ENCODE measurements at places on chromosomes 2 and 18. TPM values are rescaled to one million over a fixed set of nuclear protein-coding genes. Genes with fewer than 3 reads are reported as not detected.

DNA sequence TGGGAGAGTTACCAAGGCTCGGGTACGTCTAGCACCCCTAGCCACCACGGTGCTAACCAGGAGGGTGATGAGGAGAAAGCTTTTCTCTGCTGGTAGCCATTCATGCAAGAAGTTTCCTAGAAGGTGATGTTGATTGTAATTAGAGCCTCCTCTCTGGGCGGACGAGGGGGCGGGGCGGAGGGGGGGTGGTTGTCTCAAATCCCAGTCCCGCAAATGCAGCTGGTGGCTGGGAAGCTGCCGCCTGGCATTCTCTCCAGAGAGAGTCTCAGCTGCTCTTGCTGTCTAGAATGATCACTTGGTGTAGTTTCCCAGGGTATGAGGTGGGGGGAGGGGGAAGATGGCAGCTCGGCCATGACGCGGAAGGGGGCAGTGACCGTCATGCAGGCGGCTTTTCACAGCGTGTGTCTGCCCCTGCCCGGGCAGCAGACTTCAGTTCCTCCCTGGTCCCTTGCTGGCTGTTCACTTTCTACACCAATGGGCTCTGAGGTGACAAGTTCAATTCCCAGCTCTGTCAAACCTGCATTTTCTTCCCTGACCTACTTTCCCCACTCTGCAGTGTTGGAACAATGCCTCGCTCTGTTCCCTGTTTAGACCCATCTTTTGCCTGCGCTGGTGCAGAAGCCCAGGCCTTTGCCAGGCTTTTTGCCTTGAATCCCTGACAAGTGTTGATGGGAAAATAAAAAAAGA is 61.5 kb upstream of the KLF7 start:
- no peak for DNase-seq

DNA sequence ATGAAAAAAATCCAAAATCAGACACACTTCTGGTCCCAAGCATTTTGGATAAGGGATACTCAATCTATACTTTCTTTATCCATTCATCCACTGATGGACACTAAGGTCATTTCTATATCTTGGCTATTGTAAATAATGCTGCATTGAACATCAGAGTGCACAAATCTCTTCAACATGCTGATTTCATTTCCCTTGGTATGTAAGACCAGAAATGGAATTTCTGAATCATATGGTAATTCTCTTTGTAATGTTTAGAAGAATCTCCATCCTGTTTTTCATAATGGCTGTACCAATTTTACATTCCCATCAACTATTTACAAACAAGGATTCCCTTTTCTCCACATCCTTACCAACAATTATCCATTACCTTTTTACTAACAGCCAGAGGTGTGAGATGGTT is 33.7 kb upstream of the MCM6 start:
- no peak for DNase-seq

- no peak for DNase-seq
Observed at GRCh38 chr18:9287036-9287435, 47.5 kb upstream of the TWSG1 start.

GRCh38 chr18:36702401-36703013 is 126.3 kb downstream of the TPGS2 start:
- DNase-seq: no peak

- DNase-seq: no peak
Observed at GRCh38 chr2:157893611-157894010, 17.5 kb upstream of the ACVR1 start.

The RBBP8 gene
- 64.2 TPM for total RNA-seq

Measured in activated T-cell treated with anti-CD3 and anti-CD28 coated beads, Interleukin-2, amount 50 U/mL, for 72 hours (primary cell).